ENCODE measurements at places on chromosomes 12 and 14.

- DNase-seq = no peak
Observed at GRCh38 chr12:130818272-130818634, 20.8 kb downstream of the STX2 start.

- no peak for DNase-seq
Observed at GRCh38 chr12:31003861-31004640, 69.6 kb upstream of the DDX11 start.

DNA sequence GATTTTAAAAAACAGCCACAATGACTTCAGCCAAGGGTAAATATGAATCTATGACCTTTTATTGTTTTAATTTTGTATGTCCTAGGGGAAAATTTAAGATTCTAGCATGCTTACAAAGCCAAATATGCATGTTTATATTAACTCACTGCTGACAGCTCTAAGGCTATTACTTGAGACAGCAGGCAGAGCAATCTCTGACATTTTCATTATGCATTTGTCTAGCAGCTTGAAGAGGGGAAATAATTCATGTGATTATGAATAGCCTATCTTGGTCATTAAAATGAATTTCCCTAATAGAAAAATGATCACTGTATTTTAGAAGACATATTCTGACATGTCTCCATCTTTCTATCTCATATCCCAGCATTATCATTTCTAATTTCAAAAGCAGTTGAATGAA, 46.6 kb upstream of the HELB start:
- DNase-seq = no peak

DNA sequence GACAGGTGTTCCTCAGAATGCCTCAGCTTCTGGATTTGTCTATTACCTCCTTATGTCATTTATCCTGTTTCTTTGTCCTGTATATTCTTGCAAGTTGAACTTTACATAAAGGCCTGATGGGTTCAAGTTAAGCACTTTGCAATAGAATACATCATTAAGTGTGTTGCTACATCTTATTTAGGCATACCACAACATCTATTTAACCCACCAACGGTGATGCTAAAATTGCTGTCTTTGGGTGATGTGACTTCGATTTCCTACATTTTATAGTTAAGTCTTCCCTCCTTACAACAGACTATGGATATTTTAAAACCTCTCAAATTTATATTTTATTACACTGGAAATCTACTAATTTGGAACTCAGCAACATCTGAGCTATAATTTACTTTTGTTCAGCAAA, 171.0 kb downstream of the KICS2 start:
- DNase-seq = no peak

DNA sequence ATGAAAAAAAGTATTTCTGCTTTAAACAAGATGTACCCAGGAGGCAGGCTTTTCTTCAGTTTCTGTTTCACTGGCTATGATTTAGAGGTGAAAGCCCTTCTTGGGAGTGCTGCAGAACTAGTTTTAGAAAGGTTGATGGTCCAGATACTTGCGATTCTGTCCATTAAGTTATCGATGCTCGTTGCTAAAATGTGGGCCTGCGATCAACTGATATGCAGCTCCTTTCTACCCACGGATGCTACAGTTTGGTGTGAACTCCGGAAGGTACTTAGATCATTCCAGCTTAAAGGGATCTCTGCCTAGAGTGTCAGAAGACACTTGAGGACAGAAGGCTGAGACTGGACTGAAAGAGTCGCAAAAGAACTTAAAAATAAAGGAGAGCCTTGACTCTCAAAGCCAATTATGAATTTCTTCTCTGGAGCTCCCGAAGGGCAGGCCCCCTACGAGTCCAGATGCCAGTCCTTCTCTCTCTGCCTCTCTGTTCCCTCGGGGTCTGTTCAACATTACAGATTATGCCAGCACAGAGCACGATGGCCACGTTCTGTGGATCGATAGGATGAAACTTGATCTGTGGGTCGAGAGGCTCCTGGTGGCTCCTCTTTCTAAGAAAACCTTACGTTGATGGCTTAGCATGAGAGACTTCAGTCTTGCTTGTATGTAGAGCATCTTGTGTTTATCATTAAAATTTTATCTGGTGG, 40.0 kb downstream of the FBXW8 start:
- DNase-seq = no peak

DNA sequence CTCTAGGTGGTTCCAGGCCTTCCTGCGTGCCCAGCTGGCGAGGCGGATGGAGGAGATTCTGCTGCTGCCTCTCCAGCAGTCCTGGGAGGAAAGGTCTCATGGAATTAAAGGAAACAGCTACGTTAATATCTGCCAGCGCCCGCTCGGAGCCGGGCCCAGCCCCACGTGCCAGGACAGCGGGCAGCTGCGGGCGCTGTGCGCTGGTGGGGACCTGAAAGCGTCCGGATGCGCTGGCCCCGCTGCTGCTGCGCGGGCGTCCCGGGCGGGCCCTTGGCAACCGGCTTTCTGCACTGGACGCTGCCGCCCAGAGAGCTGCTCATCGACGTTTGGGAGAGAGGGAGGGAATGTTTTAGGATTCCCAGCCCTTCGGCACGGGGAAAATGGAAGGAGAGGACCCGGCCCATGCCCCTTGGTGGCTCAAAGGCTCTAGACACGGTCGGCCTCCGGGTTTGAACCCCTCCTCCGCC, 8.6 kb upstream of the DYNC1H1 start:
- no peak for DNase-seq

DNA sequence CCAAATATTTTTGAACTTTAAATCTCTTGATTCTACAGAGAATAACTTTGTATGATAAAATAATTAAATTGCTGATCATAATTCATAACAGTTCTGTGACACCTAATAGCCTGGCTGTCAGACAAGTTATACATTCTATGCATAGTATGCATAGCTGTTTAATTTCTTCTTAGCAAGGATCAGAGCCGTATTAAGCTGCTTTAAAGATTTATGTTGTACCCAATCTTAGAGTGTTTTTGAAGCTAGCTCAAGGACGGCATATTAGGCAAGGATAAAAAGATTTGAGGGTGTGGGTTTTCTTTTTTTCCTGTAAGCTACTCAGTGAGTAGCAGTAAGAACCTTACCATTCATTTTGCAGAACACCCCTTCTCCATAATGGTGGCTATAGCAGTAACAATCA, 45.9 kb downstream of the SLC17A8 start:
- no peak for DNase-seq

DNA sequence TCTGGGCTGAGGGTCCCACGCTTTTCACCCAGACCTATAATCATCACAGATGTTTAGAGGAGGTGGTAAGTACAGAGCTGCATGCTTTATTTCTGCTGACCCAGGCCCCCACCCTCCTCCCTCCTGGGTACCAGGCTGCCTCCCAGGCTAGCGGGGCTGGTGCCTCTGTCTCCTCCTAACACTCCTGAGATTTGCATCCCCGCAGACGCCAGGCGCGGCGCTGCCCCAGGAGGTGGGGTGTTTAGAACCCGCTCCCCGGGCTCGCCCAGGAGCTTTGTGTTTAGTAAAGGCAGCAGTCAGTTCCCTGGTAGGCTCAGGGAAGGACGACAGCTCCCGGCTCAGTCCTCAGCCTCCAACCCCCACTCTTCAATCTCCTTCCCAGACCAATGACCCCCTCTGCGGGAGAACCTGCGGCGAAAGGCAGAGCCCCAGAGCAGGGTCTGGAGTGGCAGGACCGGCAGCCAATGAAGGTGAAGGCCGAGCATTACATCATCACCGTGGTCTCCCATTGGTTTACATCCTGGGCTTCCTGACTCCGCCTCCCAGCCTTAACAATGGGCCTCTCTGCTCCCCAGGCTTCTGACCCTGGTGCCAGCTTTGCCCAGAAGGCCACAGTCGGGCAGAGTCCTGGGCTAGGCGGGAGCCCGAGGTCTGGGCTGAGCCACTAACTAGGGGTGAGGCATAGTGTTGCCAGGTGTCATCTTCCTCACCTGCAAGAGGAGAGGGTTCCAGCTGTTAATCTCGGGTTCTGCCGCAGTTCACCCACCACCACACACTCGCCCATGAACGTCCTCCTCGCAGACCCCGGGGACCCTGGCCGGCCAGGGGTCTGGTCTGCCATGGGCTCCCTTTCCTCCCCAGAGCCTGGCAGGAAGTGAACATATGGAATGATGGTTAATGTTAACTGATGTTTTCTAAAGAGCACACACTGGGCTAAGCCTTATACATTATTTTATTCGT, 57.5 kb downstream of the CALM1 start:
- no peak for DNase-seq

- no peak for DNase-seq
Observed at GRCh38 chr14:68974759-68975347, 4.2 kb downstream of the ACTN1 start.

- no peak for DNase-seq
Observed at GRCh38 chr12:111753144-111753881, 13.4 kb upstream of the ALDH2 start.

GRCh38 chr12:85006206-85006605, 29.9 kb downstream of the TSPAN19 start:
- DNase-seq = no peak

DNA sequence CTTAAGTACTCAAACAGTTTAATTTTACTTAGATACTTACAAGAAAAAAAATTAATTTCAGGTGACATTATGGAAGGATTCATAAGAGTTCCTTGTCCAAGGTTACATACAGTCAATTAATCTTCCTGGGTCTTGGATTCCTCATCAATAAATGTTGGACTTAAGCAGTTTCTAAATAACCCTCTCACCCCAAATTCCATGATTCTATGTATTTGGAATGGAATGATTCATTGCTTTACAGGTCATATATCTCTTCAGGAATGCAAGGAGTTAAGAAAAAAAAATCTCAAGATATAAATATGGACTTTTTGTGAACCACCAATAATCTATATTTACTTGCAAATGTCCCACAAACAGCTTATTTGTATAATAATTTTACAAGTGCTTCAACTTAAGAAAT, 84.2 kb upstream of the BMP4 start:
- DNase-seq = no peak

DNA sequence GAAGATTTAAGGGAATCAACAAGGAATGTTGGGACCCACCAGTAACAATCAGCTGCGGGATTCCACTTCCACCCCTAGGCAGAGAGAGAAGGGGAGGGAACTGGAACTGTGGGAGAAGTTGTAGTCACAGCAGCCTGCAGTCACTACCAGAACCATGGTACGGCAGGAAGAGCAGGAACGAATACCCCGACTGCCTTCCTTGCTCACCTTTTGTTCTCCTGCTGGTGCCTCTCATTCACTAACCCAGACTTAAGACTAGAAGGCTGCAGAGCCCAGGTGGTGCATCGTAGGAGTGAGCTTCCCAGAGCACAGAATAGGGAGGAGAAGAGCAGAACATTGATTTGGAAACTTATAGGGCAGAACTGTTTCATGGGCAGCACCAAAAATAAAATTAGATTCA, 154.2 kb downstream of the DYRK2 start:
- DNase-seq = no peak

GRCh38 chr12:946631-947030, 2.9 kb downstream of the RAD52 start:
- DNase-seq = no peak

GRCh38 chr12:20342111-20342510, 26.2 kb upstream of the PDE3A start:
- DNase-seq = no peak

DNA sequence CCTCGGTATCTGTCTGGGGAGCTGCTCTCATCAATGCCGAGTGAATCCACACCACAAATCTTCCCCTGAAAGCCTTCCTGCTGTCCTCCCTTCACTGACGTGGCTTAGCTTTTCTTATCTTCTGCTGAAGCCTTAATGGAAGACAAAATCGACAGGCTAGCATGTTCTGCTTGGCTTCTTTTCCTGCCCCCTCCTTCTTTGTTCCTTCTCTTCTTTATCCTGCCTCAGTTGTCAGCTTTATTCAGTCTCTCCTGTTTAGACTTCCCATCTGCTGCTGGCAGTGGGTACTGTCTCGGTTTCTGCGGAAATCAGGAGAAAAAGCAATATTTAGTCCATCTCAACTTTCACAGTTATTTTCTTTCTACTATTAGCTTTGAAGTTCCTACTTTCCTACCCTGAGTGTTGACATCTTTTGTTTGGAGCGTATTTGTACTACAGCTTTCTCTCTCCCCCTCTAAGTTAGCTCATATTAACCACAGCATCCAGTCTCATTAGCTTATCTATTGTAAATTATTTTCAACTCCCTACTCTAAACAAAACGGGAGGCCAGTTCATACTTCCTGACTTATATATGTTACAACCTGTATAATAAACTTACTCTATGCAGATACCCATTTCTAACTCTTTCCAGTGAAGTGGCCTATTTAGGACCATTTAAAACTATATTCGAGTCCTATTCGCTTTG, 226.0 kb downstream of the DACT1 start:
- DNase-seq = no peak

GRCh38 chr12:61291647-61292046, 968.6 kb upstream of the USP15 start:
- DNase-seq = no peak

GRCh38 chr12:46389031-46389616, 16.6 kb upstream of the SLC38A2 start:
- no peak for DNase-seq

- no peak for DNase-seq
Observed at GRCh38 chr14:102293781-102294180, 11.2 kb downstream of the MOK start.

GRCh38 chr14:68747393-68747792, 45.5 kb downstream of the ZFP36L1 start:
- DNase-seq = no peak

- DNase-seq = no peak
Observed at GRCh38 chr12:106601031-106601430, 18.2 kb downstream of the RFX4 start.

DNA sequence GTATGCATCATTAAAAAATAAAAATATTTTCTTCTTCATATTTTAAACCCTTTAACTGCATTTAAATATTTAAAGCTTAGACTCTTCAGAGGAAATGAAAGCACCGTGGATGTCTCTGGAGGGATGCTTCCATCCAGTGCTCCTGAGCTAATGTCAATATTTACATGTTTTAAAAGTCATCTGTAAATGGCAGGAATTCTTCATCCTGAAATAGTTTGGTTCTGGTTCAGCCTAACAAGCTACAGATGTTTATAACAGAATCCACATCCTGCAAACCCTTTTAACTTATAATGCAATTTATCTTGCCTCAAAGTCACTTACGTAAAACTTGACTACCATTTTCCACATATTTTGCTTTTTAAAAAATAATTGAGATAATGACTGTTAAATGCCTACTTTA, 1207.3 kb downstream of the SLC16A7 start:
- no peak for DNase-seq

- DNase-seq = no peak
Observed at GRCh38 chr14:101460521-101460920, 100.8 kb upstream of the DIO3 start.

DNA sequence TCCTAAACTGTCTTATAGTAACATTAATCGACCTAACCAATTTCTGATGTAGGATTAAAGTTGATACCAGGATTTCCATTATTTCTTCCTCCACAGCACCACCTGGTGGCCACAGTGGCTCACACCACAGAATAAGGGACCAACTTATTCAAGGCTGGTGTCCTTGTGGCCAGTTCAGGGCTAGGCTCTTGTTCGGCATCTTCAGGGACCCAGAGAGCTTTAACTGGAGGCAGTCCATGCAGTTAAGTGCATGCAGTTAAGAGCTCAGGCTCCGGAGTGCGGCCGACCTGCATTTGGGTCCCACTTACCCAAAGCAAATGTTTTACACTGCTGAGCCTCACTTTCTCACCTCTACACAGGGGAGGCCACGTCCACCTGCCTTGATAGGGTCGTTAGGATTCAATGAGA, 42.0 kb upstream of the GPR68 start:
- DNase-seq = no peak

Data from epithelial cell of prostate (primary cell).